H1 (cell line): ENCODE measurements at places on chromosomes 1 and 21. TPM values are rescaled to one million over a fixed set of nuclear protein-coding genes. Genes with fewer than 3 reads are reported as not detected.

DIO1 gene
- 0.14 and 0.39 TPM in 2 replicates for polyA plus RNA-seq

CSMD2 gene
- 7.0 and 12.1 TPM in 2 replicates for polyA plus RNA-seq

DMRTA2 gene
- polyA plus RNA-seq: 0.03 TPM in 1 of 2 replicates, not detected in the other

PTP4A2 gene
- 39.1 and 87.4 TPM in 2 replicates for polyA plus RNA-seq

COL16A1 gene
- 2.0 and 3.4 TPM in 2 replicates for polyA plus RNA-seq

S100B gene
- 0.36 and 0.47 TPM in 2 replicates for polyA plus RNA-seq

RIIAD1 gene
- polyA plus RNA-seq: not detected in 2 replicates

SH2D1B gene
- polyA plus RNA-seq: not detected in 2 replicates

KRTAP11-1 gene
- not detected in 2 replicates for polyA plus RNA-seq
